Left renal pelvis (tissue), 4 donors: ENCODE measurements at places on chromosomes 6 and 20.

GRCh38 chr6:16854986-16855385, 93.7 kb upstream of the ATXN1 start:
- DNase-seq = no peak

- DNase-seq = no peak
Measured at GRCh38 chr6:53898026-53898795, 103.4 kb downstream of the LRRC1 start.

DNA sequence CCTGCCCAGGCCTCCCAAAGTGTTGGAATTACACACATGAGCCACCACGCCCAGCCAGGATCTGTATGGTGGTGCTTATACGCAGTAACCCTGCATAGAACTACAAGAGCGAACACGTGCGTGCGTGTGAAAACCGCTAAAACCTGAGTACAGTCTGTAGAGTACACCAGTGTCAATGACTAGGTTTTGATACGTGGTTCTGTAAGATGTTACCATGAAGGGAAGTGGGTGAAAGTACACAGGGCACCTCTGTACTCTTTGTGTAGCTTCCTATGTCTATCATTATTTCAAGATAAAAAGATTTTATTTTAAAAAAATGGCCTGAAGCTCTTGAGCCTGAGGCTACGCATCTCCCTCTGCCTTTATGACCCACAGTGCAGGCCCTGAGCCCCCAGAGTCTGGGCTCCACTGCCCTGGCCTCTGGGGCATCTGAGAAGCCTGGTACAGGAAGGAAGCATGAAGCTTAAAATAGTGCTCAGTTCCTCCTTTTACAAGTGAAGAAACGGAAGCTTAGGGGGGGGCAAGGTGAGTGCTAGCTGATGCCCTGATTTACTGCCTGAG, 21.6 kb downstream of the LY86 start:
- DNase-seq = no peak

DNA sequence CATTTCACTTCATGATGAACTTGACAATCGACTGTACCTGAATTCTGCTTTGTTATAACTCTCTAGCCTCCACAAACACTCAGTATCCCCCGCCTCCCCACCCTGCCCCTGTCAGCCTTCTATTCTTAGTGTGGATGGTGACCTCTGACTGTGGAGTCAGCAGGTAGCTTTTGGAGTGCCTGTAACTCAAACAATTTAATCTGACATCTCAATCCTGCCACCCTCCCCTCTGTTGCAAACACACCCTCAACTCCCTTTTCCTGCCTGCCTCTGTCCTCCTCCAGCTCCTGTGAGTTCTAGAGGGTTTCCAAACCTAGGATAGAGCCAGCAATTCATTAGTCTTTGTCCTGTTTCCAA, 20.3 kb downstream of the DAAM2 start:
- no peak for DNase-seq

- no peak for DNase-seq
Measured at GRCh38 chr6:148842296-148843019, 95.6 kb downstream of the UST start.

DNA sequence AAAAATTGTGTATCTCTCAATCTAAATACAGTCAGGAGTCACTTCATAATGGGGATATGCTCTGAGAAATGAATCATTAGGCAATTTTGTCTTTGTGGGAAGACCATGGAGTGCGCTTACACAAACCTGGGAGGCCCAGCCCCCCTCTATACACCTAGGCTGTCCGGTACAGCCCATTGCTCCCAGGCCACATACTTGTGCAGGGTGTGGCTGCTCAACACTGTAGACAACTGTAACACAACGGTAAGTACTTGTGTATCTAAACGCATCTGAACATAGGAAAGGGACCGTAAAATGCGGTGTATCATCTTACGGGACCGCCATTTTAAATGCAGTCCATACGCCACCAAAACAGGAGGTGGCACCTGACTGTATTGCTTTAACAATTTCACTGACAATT, 58.0 kb upstream of the FRMD1 start:
- DNase-seq = no peak

DNA sequence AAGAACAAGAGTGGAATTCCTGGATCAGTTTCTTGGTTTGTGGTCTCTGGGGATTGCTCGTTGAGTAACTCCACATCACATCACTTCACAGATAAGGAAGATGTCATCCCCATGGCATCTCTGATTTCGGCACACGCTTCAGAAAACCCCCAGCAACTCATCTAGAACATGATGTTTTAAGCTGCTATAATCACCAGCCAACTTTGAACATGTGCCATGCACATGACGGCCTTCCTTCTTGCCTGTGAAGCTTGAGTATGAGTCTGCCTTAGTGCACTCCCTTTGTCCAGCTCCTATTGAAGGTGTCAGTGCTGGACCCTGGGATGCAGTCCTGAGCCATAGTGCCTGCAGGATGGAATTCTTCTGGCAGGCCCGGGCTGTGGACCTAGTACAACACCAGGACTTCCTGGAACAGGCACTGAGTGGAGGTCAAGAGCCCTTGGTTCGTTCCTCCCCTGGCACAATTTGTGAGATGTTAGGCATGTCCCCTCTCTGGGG, 231.5 kb upstream of the SUPT3H start:
- DNase-seq = no peak

- DNase-seq = no peak
Measured at GRCh38 chr6:143515766-143516355, 4.3 kb upstream of the FUCA2 start.

- no peak for DNase-seq
Measured at GRCh38 chr6:45772051-45772450, 243.6 kb downstream of the CLIC5 start.

- DNase-seq = no peak
Measured at GRCh38 chr6:17214106-17214505, 67.1 kb upstream of the RBM24 start.

DNA sequence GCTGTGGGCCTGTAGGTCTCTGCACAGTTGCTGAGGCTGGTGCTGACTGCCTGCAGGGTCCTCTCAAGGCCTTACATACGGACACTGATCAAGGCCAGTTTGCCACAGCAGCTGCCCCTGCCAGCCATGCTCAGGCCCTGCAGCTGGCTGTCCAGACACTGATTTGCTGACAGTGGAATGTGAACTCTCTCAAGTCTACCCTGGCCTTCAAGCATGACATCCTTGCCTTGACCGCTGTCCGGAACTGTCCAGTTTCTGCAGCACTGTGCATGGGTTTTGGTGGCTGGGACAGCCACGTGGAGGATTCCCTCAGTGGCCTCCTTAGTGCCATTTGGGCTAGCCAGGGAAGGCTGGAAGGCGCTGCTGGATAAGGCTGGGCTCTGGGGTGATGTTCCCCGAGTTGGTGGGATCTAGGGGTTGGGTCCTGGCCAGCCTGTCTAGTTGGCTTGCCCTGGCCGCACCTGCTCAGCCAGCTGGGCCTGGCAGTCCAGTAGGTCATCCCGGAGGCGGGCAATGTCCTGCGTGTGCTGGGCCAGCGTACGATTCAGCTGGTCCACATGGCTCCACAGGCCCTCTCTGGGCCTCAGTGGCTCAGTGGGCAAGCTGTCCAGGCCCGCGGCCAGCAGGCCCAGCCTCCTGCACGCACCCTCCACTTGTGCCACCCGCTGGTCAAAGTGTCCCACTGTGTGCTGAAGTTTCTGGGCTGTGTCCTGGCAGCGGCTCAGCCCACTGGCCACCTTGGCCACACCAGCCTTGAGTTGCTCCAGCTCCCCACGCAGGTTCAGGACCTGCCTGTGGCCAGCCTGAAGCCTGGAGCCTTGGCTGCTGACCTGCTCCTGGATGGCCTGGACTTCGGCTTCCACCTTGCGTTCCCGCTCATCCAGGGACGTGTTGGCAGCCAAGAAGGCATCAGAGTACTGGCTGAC, 5.5 kb downstream of the EMILIN3 start:
- DNase-seq = no peak

DNA sequence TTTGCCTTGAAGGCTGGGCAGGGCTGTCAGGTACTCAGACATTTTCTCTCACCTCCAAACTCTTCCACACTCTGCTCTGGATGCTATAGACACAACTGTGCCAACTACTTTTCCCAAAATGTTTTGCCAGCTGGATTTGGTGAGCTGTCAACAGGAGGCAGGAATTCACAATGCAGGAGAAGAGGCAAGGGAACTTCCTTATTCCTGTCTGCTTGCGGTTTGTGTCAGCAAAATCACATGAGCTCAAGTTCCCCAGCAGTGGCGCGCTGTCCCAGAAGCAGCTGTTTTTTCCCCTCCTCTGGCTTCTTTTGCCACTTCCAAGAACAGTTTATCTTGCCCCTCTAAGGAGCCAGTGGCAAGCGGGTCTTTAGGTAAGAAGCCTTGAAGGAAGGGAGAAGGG, 608.2 kb downstream of the PRKN start:
- peak; percentile 0 for DNase-seq

- no peak for DNase-seq
Measured at GRCh38 chr20:52888096-52888495, 84.1 kb upstream of the TSHZ2 start.

- no peak for DNase-seq
Measured at GRCh38 chr6:168217880-168218537, 101.6 kb downstream of the DACT2 start.

GRCh38 chr6:43509984-43510826, at the start of gene LRRC73:
LRRC73 (minus strand) TSS chr6:43510346; CDS start chr6:43509785, 561 bp downstream.
- DNase-seq = no peak

DNA sequence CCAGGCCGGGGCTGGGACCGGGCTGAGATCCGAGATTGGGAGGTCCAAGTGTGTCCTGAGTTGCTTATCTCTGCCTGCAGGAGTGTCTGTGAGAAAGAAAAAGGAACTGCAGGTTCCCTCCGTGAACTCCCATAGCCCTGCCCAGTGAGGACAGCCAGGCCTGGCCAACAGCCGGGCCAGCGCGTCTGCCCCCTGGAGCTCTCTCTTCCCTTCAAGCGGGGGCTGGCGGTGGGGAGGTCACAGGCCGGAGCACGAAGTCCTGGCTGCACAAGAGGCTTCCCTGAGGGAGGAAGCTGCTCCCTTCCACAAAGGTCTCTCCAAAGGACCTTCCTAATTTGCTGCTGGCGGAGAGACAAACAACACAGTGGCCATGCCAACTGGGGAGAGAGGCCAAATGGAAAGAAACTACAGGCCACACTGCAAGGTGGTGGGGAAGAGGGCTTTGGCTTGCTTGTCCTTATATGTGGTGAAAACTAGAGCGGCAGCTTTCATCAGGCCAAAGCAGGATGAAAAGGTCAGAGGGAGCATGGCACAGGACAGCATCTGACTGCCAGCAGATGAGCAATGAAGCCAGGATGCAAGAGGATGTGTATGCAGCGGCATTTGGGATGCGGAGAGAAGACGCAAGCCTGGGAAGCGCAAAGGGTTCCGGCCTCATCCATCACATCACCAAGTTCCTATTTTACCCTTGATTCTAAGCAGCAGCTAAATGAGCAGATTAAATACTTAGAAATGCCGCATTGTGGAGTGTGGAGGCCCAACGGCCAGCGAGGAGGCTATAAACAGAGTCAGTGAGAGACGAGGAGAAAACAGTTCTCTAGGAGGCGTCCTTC, 260.0 kb downstream of the ERMARD start:
- DNase-seq = no peak

DNA sequence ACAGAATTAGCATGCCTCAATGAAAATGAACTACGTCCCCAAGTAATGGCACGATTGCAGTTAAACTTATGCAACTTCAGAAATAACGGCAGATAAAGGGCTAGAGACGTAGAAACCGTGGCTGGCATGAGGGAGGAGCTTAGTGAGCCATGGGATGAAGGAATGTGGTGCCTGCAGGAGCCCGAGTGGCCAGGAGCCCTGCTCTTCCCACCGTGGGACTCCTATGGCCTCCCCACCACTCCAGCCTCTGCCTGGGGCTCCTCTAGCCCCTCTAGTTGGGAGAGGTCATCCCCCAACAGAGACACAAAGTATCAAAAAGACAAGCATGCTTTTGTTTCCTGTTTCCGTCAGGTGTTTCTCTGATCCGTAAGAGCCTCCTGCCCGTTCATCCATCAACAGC, 75.1 kb upstream of the BHLHE23 start:
- no peak for DNase-seq
